ENCODE measurements at places on chromosomes 2 and 18. TPM values are rescaled to one million over a fixed set of nuclear protein-coding genes. Genes with fewer than 3 reads are reported as not detected.

The TPO gene
- not detected for polyA plus RNA-seq

The CGREF1 gene
- polyA plus RNA-seq = 1.3 TPM

The SERPINB3 gene
- polyA plus RNA-seq = not detected

The DHRS9 gene
- polyA plus RNA-seq = not detected

The POTEC gene
- not detected for polyA plus RNA-seq

The PNPT1 gene
- 11.2 TPM for polyA plus RNA-seq

The UGT1A3 gene
- not detected for polyA plus RNA-seq

The PLCL1 gene
- polyA plus RNA-seq = 0.13 TPM

The ASTL gene
- not detected for polyA plus RNA-seq

The LPIN1 gene
- 24.4 TPM for polyA plus RNA-seq

The COPS8 gene
- 58.5 TPM for polyA plus RNA-seq

The AOX1 gene
- polyA plus RNA-seq = 21.7 TPM

The CTNNA2 gene
- polyA plus RNA-seq = not detected

The CFAP65 gene
- not detected for polyA plus RNA-seq

Data from IMR-90 (cell line).